GM03348 (cell line): ENCODE measurements at places on chromosomes 13 and 19.
A peak's percentile ranks its signal among the peaks of the same experiment; 100 is the strongest.

DNA sequence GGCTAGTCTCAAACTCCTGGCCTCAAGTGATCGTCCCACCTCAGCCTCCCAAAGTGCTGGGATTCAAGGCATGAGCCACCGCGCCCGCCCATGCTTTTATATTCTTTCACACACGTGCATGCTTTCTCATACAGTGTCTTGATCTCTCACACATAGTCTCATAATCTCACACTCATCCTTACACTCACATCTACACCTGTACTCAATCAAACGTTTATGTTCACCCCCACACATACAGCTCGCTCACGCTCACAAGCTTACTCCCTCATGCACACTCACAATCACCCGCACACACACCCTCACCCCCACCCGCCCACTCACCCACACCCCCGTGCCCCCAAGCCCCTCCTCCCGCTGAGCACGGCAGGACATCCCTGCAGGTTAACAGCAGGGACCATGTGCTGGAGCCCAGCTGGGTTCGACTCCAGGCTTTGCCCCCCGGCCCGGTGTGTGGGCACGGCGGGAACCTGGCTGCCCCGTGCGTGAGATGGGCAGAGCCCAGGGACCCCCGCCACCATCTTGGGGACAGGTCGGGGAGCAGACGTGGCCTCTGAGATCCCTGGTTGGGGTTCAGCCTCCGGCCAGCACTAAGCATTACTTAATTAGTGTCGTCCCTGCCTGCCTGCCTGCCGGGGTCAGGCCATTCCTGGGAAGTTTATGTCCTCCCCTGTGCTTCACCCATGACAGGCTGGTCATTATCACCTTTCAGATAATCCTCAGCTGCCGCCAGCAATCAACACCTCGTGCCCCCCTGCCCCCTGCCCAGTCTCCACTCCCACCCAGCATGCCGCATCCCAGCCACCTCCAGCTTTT, 11.4 kb downstream of the SBK2 start:
- no peak for DNase-seq

GRCh38 chr19:53961523-53962356, 997 bp upstream of the CACNG8 start:
- DNase-seq: no peak

DNA sequence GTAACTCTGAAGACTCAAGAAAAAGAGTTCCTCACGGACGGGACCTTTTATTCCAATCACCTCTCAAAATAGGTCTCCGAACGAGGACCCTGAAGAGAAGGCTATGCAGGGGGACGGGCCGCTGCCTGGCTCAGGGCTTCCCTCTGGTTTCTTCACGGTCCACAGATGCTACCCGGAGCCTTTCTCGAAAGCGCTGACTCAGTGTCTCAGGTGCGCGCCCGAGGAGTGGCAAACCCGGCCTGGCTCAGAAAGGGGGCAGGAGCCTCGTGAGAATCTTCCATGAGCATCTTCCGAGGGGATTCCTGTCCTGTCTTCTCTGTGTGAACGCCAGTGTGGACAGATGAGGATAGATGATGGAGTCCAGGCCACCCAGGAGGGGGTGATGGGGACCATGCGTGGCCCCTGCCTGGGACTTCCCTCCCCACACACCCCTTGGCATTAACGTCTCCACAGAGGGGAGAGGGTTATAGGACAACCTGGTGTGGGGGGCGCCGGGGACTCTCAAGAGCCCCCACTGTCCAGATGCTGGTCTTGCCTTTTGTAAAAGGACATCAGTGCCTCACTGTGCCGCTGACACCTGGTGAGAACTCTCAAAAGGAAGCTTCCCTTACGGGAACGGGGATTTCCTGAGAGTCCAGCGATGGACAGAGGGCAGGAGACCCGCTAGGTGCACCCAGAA, 16.5 kb downstream of the LSM4 start:
- DNase-seq: no peak

DNA sequence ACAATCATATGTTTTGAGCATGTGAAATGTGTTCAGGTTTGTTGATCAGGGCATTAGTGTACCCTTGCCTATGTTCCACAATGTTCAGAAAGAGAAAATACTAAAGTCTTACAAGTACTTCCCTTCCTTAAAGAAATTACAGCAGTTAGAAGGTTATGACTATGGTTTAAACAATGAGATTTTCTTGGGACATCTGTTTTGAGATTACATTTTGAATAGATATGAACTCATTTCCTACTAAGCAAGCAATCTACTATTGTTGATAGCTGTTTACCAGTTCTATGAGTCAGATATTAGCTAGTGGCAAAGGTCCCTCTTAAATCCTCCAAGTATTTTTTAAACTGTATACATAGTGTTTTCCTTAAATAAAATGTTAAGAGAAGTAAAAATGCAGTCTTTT, 241.3 kb downstream of the DACH1 start:
- no peak for DNase-seq

- DNase-seq: no peak
Observed at GRCh38 chr13:37956536-37956935, 87.0 kb upstream of the TRPC4 start.

DNA sequence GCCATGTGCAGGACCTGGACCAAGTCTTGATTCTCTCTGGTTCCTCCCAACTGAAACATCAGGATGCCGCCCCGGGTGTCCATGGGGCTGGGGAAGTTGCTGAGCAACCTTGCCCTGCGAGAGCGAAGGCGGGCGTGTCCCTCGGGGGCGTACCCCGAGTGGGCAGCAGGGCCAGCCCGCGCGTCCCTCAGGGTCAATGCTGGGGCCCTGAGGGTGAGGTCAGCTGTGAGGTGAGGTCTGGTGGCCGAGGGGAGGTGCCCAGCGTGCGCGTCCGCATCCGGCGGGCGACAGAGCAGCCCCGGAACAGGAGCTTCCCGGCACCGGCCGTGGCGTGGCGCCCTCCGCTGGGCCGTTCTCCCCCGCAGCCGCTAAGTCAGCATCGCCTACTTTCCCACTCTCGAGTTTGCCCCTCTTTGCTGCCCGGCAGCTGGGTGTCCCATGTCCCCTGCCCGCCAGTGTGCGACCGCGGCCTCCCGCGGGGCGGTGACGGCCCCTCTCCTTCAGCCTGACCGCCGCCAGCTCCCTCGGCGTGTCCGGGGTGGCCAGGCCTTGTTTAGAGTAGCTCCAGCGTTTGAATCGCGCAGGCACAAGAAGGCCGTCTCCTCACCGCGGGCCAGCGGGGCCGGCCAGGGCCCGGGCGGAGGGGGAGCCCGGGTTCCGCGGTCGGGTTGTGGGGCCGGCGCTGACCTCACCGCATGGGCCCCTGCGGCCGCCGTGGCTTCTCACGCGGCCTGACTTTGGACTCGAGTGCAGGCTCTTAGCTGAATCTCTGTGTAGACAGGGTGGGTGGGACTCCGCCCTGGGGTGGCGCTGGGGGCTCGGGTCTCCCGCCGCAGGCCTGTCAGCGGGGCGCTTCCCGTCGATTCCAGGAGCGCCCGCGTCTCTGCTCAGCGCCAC, 33.0 kb downstream of the GJA3 start:
- DNase-seq: peak; percentile 74

DNA sequence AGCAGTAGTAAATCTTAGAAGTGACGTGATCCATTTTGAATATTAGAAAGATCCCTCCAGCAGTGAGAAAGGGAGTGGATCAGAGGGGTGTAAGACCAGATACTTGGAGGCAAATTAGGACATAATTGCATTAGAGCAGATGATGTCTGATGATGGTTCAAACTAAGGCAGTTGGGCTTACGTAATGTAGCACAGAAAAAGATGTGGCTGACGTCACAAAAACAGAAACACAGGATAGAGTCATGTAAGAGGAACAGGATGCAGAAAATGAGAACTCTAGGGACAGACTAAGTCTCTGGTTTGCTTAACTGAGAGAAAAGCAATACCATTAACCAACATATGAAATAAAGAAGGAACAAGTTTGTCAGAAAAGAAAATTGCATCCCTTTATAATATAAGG, 392.5 kb upstream of the DACH1 start:
- no peak for DNase-seq

- DNase-seq: no peak
Observed at GRCh38 chr13:74867460-74867859, 614.5 kb downstream of the TBC1D4 start.

GRCh38 chr13:103799028-103799427, 732.8 kb upstream of the SLC10A2 start:
- no peak for DNase-seq

GRCh38 chr19:27746691-27747380, 1466.1 kb downstream of the UQCRFS1 start:
- peak; percentile 26 for DNase-seq

- no peak for DNase-seq
Observed at GRCh38 chr13:94323764-94324758, 155.4 kb downstream of the DCT start.

- DNase-seq: no peak
Observed at GRCh38 chr19:39296055-39296645, at the start of gene IFNL1. IFNL1 (plus strand) TSS chr19:39296407; CDS start chr19:39296422, 15 bp downstream.

- no peak for DNase-seq
Observed at GRCh38 chr13:101204270-101205020, 211.9 kb downstream of the NALCN start.

- DNase-seq: peak; percentile 93
Observed at GRCh38 chr19:18478545-18479311, 40.8 kb upstream of the ISYNA1 start.

DNA sequence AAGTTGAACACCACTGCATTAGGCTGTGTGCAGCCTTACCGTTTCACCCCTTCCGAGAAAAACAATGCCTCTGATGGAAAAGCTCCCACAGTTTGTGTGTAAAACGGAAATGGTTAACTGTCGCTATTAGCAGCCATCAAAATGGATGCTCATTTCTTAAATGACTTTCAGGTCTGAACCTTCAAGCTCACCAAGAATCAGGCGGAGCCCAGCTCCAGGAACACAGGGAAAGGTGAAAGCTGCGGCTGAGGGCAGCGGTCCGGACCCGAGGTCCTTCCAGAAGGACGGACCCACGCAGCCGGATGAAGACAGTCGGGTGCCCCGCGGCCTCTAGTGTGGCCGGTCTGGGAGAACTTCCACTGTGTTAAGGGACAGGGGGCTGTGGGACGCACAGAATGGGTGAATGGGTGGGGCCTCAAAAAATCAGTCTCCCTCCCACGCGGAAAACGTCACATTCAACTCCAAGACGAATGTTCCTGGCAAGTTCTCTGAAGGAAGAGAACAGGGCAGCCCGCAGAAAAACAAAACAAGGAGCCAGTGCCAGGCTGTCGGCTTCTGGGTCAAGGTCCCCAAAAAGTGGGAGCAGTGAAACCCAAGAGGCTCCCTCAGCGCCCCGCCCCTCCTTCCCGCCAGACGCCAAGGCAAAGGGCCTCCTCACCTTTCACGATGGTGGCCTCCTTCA, 4.9 kb downstream of the IRS2 start:
- DNase-seq: peak; percentile 41

GRCh38 chr13:114035583-114036531, 62.0 kb upstream of the C13orf46 start:
- DNase-seq: no peak
